Cerebellar nuclear complex (tissue), 1 donor: ENCODE measurements at places on chromosomes 7 and 10.
A peak's percentile ranks its signal among the peaks of the same experiment; 100 is the strongest.

DNA sequence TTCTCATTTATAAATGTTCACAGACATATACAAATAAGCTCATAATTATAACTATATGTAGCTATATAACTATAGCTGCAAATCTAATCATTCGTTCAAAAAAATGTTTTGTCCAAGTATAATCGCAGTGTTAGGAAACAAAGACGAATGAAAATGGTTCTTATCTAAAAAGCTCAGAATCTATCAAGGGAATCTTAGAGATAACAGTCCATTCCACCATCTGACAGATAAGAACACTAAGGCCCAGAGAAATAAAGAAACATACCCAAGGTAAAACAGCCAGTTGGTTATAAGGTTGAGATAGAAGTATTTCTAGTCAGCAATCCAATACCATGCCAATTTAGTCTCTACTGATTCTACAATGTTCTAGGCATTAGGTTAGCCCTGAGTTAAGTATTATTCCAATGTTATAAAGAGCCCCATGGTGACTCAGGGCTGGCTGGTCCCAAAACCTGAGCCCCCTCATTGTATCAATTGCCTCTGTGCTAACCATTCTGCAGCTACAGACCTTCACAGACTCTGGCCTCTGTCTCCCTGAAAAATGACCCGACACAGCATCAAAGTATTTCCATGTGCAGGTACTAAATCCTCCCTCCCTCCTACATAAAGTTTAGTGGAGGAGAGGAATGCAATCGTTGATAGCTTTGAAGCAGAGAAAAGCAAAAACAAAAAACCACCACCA, 30.0 kb downstream of the CHCHD3 start:
- DNase-seq = no peak

DNA sequence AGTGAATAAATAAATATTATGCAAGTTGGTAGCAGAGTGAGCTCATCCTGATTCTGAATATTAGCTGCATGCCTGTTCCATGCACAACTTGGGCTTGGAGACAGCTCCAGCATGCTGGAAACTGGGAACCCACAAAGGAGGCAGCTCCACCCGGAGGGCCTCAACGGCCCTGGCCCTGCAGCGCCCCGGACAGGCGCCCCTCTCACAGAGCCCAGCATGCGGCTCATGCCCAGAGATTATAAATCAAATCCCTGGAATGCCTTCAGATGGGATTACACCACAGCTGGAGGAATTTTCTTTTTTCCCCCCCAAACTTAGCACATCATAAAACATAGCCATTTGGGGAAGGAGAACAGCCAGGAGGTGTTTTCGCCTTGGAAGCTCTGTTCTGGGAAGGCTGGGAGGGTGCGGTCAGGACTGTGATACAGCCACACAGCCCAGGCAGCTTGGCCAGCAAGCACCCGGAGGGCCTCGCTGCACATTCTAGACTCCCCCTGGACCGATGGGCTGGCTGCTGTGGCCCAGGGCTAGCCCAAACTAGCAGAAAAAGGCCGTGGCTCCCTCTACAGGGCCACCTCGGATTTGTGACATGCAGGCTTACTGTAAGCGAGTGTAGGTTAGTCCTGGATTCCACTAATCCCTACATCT, 102.4 kb downstream of the PTPN20 start:
- no peak for DNase-seq

DNA sequence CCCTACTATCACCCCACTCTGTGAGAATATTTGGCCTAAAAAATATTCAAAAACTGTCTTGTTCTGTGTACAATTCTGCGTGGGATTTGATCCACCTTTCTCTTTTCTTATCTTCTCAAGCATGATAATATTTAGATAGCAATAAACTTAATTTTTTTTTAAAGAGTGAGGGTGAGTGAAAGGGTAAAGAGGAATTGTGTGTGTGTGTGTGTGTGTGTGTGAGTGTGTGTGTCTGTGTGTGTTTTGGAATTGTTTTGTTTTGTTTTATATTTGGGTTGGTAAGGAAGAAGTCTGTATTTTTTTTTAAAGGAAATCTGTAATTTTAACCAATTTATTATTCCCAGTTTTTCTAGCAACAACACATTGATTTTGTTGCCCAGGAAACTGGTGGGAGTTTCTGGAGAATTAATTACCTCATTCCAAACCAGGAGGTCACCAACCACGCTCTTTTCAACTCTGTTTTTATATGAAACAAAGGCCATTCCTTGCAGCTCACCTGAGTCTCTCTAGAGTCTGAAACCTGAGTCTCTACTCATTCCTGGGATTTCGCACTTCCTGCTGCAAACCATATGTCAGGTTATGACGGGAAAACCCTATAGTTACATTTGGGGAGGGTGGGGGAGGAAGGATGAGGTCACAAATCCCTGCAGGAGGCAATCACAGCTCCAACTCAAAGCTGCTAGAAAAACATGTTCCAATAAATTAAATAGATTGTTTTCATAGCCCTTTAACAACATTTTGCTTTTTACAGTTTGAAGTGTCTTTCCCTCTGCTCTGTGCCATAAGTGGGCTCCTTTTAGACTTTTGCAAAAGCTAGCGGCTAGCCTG, 38.1 kb upstream of the XPNPEP1 start:
- peak; percentile 20 for DNase-seq

- no peak for DNase-seq
Measured at GRCh38 chr10:118383063-118383689, 41.1 kb upstream of the FAM204A start.

DNA sequence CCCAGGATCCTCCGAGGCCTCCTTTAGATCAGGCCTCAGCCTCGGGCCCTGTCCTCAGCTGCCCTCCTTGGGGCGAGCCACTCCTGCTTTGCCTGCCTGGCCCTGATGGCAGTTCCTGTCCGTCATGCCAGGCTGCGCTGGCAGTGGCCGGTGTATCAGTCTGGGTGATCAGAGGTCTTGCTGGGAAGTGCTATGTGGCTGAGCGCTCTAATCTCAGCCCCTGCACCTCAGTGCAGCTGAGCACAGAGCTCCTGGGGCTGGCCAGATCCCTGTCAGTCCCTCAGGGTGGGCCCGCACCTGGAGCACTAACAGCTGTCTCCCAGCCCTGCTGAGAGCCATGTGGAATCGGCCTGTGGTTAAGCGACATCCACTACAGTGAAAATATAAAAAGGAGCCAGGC, 14.8 kb upstream of the CFAP46 start:
- DNase-seq = no peak

DNA sequence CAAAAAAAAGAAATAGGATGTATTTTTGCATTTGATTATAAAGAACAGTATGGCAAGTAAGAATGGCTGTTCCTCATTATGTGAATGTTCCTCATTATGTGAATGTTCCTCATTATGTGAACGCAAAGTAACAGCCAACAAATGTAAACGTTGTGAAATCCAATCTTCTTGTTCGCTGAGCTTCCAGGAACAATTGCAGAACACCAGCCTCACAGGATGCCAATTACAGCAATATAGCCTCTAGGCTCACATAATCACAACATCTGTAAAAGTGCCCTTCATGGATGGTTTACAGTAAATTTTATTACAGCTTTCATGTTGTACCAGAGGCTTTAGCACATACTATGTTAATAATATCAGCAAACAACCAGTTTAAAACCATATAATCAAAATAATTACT, 71.6 kb downstream of the THSD7A start:
- no peak for DNase-seq

GRCh38 chr7:113657603-113658002, 261.2 kb downstream of the PPP1R3A start:
- no peak for DNase-seq

DNA sequence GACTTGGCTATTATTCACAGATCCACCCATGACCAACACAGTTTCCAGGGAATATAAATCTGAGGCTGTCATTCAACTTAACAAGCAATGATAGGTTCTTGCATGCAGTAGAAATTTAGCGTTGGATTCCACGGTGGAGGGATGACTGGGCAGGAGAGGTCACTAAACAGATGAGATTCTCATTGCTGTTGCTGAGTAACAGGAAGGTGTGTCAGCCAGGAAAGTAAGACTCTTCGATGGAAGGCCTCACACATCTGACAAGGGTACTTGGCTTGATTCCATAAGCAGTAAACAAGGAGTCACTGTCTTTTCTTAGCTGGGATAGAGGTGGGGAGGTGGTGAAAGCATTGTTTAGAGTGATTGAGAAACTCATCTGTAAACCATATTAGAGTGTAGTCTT, 1152.0 kb downstream of the SORCS3 start:
- no peak for DNase-seq

GRCh38 chr10:36097696-36098095, 455.6 kb upstream of the FZD8 start:
- DNase-seq = no peak

- no peak for DNase-seq
Measured at GRCh38 chr10:94205396-94205831, 157.3 kb downstream of the NOC3L start.

DNA sequence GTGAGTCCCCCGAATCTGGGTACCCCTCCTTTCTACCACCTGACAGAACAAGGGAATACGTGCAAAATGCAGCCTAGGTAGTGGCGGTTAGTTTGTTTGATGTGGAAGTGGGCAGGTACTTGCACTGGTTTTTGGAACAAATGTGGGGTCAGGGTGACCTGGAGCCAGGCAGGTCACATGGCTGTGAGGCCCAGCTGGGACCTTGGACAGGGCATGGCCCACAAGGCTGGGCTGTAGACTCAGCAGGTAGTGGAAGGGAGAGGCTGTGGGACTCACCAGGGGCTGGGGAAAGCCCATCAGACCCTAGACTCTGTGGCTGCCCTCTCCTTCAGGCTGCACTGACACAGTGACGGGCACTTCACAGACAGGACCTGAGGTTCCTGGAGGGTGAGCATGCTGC, 159.9 kb upstream of the ADCY1 start:
- DNase-seq = no peak

DNA sequence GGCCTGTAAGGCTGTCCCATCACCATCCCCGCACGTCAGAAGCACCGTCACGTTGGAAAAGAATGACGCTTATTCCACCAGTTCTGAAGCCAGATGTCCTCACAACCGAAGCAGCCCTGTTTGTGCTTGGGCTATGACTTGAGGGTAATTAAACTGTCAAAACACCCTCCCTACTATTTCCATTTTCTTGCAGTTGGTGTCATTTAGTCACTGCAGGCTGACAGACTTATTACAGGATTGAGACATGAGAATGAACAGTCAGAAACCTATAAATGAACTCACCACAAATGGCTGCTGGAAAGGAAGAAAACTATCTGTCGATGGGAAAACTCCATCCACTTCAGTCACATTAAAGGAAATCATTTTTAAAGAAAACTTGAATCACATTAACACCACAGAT, 85.3 kb downstream of the VOPP1 start:
- DNase-seq = no peak

DNA sequence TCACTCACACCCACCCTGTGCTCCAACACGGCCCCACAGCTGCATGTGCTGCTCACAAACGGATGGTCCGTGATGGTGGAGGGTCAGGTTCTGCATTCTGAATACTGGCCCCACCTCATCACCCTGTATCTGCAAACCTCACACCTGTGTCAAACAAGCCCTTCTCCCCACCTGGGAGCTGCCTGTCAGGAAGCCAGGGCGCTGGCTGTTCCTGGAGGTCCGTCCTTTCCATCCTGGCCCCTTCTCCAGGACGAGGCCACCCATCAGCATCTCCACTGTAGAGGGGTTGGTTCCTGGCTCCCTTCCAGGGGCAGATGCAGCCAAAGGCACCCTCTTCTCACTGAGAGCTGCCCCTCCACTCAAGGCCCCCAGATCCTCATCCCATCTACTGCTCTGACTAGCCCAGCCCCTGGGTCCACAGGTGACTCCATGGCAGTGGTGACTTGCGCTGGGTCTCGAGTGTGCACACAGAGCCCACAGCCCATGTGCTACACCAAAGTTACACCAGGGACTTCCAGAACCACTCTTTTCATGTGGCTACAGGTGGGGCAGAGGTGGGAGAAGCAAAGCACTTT, 229.4 kb downstream of the TNS3 start:
- DNase-seq = no peak

DNA sequence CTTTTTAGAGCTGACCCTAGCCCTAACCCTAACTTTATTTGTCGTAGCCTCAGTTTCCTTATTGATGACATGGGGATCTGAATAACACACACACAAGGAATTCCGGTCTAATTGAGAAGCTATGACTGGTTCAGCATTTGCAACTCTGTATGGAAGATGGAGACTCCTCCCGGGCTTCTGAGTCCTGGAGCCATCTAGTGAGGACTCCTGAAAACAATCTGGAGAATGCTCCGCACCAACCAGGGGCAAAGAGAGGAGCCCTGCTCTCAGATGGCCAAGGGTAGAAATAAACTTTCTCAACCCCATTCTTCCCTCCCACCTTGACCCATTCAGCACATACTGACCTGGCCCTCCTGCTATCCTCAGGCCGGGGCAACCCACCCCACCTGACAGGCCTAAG, 26.4 kb downstream of the MBL2 start:
- DNase-seq = no peak

- DNase-seq = no peak
Measured at GRCh38 chr7:150791304-150791703, 8.9 kb downstream of the TMEM176B start.

GRCh38 chr10:125080296-125080695, 80.1 kb downstream of the CTBP2 start:
- no peak for DNase-seq

- DNase-seq = no peak
Measured at GRCh38 chr7:2012981-2013380, 219.8 kb downstream of the MAD1L1 start.

GRCh38 chr7:158453663-158454062, 134.0 kb downstream of the PTPRN2 start:
- DNase-seq = no peak

DNA sequence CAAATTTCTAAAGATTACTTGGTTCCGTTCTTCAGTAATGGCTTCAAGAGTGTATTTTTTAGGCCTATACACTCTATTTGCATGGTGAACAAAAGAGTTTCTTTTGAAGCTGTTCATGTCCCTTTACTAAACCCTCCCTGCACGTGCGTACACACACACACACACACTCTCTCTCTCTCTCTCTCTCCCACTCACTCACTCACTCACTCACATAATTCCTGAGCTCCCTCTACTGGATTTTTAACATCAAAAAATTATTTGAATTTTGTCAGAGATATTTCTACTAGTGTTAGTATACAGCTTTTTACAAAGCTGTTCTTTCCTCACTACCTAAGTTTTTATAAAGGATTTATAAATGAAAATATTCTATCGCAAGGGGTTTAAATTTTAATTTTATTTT, 85.9 kb downstream of the UBE3C start:
- DNase-seq = no peak
